Erythroblast (primary cell): ENCODE measurements at places on chromosomes 6 and 20.

DNA sequence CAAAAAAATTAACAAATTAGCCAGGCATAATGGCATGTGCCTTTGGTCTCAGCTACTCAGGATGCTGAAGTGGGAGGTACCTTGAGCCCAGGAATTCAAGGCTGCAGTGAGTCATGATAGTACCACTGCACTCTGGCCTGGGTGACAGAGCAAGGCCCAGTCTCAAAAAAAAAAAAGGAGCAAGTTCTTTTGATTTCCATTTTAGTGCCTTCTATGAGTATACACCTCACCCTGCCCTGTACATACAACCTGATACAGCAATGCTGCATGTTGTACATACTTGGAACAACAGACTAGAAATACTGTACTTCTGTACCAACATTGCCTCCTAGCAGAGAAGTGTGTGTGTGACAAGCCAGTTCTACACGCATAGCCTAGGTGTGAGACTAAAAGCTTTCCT lies 97.3 kb upstream of the CARMIL1 start:
- DNase-seq: no peak

DNA sequence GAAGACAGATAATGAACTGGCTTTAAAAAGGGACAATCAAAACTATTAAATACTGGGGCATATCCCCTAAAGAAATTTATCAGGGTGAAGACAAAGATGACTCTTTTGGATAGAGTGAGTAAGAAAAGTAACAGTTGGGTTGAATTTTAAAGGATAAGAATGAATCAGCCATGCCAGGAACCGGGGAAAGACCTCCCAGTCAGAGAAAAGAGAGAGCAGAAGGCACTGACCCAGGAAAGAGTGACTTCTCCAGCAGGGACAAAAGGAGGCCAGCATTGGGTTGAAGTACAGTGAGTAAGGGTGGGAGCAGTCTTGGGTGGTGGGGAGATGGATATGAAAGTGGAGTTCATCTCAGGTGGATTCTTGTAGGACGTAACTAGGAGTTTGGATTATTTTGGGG lies 516.9 kb upstream of the JAG1 start:
- no peak for DNase-seq

DNA sequence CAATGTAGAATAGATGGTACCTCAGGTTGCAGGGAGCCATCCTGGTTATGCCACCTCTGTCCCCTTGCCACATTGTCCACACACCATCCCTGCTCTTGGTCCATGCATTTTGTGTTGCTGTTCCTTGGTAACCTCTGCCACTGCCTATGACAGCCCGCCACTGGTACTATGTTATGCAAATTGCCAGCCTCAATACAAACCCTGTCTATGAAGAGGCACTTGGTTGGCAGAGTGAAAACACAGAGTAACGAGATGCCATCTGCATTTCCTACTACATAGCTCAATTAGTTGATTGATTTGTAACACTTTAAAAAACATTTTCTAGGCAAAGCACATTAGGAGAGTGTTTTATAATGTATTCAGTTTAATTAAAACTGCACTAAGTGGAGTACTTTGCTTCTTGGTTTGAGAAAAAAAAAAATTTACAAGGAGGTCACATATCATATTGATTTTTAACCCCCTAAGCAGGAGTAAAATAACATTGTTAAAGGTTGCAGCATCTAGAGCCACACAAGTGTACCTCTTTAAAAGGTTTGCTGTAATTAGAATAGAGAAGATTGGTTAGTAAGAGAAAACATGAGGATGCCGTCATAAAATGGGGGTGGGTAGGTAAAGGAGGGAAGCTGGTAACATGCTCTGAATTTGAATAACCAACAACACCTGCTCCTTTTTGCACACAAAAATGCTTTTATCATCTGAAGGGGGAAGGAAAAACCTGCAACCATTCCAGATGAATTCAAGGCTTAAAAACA lies 817.1 kb downstream of the KIF16B start:
- no peak for DNase-seq

- DNase-seq: peak; percentile 56
These were observed 50.8 kb upstream of the NRN1 start for GRCh38 chr6:6057442-6058053.

- DNase-seq: no peak
These were observed 258.1 kb downstream of the CLIC5 start for GRCh38 chr6:45757443-45758130.

- DNase-seq: peak; percentile 51
These were observed 8.3 kb upstream of the CEP85L start for GRCh38 chr6:118659513-118660217.

DNA sequence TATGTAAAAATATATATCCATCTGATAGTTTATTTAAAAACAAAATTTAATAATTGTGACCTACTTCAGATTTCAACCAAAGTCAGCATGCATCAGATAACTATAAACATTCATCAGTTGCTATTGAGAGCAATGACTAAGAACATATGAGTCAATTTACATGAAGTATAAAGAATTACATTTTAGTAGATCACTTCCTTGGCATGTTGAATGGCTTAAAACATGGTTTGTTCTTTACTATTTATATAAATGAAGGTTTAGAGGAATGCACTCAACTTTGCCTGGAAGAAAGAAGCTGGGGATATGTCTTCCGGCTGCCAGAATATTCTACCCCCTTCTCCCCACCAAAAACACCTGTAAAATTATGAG lies 6.4 kb upstream of the FAM217A start:
- DNase-seq: no peak

- no peak for DNase-seq
These were observed 14.2 kb downstream of the TXLNB start for GRCh38 chr6:139277587-139277986.

DNA sequence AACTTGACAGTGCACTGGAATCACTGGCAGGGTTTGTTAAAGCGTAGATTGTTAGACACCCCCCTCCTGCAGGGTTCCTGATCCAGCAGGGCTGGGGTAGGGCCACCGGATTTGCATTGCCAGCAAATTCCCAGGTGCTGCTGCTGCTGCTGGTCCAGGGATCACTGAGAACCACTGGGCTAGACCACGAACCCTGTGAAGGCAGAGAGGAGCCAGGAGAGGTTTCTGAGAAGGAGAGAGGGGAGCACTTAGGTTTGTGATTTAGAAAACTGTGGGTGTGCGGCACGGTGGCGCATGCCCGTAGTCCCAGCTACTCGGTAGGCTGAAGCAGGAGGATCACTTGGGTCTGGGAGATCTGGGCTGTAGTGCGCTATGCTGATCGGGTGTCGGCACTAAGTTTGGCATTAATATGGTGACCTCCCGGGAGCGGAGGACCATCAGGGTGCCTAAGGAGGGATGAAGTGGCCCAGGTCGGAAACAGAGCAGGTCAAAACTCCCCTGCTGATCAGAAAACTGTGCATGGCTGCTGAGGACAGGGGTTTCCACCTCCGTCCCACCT lies 53.6 kb upstream of the FAM83D start:
- DNase-seq: no peak

GRCh38 chr6:37990762-37991525 lies 171.4 kb downstream of the ZFAND3 start:
- no peak for DNase-seq

GRCh38 chr6:127516662-127517273 lies 2.4 kb downstream of the MTCL3 start:
- DNase-seq: peak; percentile 26

DNA sequence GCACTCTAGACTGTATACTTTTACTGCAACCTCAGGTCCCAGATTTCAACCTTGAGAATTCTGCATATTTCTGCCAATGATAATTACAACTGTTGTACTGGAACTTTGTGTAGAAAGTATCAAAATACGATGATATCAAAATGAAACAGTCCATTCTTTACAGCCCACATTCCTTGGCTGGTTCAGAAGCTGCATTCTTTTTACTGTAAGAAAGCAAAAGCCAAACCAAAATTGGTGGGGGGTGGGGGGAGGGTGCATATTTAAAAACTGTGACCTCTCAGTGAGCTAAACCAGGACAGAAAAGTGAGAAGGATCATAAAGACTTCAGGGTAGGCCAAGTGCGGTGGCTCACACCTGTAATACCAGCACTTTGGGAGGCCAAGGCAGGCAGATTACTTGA lies 41.8 kb upstream of the UBR2 start:
- DNase-seq: no peak

DNA sequence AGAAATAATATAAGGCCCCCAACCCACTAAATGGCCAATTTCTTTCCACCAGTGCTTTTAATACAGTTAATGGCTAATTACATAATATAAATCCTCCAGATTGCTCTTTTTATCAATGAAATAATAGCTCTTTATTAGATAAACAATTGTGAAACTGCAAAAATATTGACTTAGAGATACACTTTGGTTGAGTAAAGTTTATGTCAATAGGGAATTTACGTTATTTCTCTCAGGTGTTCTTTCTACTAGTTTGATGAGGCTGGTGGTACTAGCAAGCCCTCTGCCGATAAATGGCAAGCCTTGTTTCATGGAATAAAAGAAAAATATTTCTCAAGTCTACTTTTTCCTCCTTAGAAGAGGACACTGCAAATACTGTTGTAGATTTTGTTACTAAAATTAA lies 18.9 kb downstream of the RFX6 start:
- DNase-seq: no peak

DNA sequence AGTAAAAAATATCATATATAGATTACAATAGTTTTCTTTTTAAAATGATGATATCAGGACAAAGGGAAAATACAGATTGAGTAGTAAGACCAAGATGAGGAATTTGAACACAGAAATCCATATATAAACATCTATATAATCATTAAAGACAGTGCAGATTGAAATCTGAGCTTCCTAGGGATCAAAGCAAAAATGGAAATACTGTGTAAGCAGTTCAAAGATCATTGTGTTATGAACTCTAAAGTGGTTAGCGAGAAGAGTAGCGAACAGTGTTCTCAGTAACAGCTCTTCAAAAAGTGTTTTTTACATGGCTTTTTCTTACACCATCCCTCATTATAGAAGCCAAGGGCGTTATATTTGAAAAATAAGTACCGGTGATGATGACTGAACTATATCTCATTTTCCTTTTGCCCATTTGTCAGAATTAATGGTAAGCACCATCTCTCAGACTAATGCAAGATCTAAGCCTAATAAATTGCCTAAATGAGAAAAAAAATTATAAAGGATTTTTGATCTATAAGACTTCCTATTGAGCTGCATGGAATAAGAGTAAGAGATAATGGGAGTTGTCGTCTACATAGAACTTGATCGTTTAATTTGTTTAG lies 226.3 kb downstream of the ZFAND3 start:
- DNase-seq: no peak

- no peak for DNase-seq
These were observed 330 bp downstream of the CGA start for GRCh38 chr6:87094576-87094975.

- DNase-seq: no peak
These were observed 41.9 kb downstream of the UTRN start for GRCh38 chr6:144327081-144327480.

- DNase-seq: no peak
These were observed 107.1 kb upstream of the ASF1A start for GRCh38 chr6:118786596-118787453.

- DNase-seq: no peak
These were observed 125.6 kb upstream of the STXBP5 start for GRCh38 chr6:147078602-147079001.

- no peak for DNase-seq
These were observed 29.8 kb downstream of the ADGRG6 start for GRCh38 chr6:142331601-142332000.

- DNase-seq: peak; percentile 22
These were observed 20.4 kb downstream of the PREP start for GRCh38 chr6:105382496-105382895.

DNA sequence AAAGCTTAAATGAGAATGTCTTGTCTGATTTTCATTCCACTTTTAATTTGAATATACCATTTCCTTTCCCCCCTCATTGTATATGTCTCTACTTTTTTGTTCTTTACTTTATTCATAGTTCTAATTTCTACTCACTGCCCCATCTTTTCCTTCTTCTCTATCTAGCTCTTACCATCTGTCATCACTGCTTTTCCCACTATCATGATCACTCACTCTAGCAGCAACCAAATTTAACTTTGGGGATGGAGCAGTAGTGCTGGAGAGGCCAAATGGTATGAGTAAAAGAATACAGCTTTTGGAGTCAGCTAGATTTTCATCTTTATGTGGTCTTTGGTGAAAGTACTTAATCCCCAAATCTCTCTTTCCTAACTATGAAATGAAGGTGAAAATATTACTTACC lies 25.5 kb downstream of the QKI start:
- no peak for DNase-seq

DNA sequence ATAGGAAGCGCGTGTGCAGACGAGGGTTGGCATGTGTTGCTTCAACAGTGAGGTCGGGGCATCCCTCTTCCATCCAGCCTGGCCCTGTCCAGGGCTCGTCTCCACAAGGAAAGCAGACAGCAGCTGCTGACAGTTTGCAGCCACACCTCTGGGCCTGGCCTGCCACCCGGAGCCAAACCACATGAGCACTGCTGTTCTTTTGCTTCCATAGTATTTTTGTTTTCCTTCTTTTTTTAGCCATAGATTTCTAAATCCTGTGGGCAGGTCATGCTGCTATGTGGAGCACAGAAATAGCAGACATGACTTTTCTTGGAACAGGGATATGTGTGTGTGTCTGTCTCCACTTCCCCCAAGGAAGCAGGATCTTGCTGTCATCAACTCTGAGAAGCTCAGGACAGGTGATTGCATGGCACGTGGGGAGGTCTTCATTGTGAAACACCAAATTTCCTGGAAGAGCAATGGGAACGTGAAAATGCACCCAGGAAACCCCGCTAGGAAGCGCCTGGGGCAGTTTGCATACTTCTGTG lies 167.4 kb downstream of the DTNBP1 start:
- no peak for DNase-seq
